ENCODE measurements at places on chromosomes 13 and 19.

GRCh38 chr13:112843392-112844111 is 125.5 kb upstream of the MCF2L start:
- no peak for DNase-seq

- DNase-seq = no peak
These were observed 964 bp downstream of the SPINT2 start for GRCh38 chr19:38265213-38265861.

DNA sequence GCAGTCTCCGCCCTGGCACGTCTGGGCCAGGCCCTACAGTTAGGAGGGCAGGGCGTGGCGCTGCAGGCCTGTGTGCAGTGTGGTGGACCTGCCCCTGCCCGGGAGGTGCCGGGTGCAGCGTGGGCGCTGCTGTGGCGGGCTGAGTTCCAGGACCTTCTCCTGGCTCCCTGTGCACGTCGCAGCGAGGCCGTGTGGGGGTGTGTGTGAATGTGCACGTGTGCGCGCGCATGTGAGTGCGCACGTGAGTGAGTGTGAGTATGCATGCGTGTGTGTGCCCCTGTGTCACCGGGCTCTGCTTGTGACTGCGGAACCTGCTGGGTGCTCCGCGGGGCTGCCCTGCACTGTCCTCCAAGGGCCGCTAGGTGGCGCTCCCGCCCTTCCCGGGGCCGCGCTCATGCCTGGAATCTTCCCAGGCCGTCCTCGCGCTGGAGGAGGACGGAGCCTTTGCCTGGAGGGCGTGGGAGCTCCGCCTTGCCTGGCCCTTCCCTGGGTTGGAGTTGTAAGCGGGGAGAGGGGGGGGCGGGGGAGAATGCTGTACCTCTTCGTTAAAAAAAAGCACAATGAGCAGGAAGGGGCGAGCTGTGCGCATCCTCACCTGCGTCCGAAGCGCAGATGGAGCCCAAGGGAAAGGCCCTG is 79.3 kb downstream of the KDM4B start:
- DNase-seq = peak; percentile 54

GRCh38 chr13:43650882-43651281 is 135.9 kb downstream of the ENOX1 start:
- no peak for DNase-seq

DNA sequence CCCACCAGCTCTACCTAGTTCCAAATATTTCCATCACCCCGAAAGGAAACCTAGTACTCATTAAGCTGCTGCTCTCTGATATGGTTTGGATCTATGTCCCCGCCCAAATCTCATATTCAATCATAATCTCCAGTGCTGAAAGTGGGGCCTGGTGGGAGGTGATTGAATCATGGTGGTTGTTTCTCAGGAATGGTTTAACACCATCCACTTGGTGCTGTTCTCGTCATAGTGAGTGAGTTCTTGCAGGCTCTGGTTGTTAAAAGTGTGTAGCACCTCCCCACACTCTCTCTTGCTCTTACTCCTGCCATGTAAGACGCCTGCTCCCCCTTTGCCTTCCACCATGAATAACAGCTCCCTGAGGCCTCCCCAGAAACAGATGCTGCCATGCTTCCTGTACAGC is 43.4 kb upstream of the MED4 start:
- DNase-seq = peak; percentile 24

- peak; percentile 41 for DNase-seq
These were observed 47.6 kb downstream of the PTPRS start for GRCh38 chr19:5292822-5293611.

DNA sequence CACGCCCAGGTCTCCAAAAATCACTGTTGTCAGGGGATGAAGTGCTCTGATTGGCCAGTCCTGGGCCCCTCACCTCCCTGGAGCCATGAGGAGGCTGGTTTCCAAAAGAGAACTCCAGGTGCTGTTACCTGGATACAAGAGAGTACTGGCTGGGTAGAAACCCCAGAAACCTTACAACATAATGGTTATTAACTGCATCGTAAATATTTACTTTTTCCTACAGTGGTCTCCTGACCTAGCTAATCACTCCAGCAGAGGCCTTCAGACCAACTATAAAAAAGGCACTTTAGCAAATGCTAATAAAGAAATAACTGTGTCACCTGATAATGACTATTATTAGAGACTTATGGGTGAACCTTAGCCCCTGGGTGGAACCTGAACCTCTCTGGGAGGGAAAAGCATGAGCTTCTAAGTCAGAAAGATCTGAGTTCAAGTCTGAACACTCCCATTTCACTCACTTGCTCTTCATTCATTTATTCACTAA is 1.5 kb upstream of the IGSF23 start:
- DNase-seq = no peak

DNA sequence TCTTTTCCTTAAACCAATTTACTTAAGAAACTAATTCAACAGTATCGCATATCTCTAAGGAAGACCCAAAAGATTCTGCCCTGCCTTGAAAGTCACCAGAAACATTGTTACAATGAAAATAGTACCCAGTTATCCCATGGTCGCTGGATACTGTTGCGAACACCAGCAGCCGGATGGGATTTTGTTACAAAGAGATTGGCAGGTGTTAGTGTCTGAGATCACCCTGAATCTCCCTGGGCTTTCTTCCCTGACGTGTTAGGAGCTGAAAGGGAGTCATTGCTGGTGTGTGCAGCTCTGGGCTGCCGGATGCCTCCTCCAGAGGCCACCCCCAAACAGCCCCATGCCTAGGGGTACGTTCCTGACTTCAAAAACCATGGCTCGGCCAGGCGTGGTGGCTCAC is 38.2 kb downstream of the PTPRS start:
- no peak for DNase-seq
